Suppressor macrophage treated with lipopolysaccharide for 4 hours (primary cell): ENCODE measurements at places on chromosomes 7 and 10.
A peak's percentile ranks its signal among the peaks of the same experiment; 100 is the strongest.

DNA sequence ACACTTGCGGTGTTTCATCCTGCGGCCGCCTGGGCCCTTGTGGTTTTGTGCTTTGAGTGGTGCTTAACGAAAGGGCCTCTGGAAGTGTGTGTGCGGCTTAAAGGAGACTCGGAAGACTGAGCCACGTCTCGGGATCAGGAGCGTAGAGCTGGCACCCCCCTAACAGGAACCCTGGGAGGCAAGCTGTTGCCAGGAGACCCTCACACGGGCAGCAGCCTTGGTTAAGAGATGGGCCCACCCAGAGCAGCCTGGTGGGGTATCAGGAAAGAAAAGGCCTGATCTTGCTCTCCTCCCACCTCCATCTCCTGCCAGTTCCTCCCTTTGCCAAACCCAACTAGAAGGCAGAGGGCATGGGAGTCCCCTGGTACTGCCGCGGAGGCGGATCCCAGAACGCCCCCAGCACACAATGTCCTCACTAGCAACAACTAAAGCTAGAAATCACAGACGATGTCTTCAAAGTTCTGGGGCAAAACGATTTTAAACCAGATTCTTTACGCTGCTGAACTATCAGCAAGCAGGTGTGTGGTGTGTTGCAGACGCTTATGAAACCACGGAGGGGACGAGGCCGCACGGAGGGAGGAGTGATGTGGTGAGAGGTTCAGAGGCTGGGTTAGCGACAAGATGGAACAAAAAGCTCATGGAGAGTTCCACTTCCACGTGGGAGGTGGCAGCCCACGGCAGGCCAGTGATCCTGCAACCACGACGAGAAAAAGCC lies 67.0 kb upstream of the INPP5A start:
- DNase-seq = no peak

- no peak for DNase-seq
Measured at GRCh38 chr10:63246356-63246755, 113.2 kb downstream of the NRBF2 start.

DNA sequence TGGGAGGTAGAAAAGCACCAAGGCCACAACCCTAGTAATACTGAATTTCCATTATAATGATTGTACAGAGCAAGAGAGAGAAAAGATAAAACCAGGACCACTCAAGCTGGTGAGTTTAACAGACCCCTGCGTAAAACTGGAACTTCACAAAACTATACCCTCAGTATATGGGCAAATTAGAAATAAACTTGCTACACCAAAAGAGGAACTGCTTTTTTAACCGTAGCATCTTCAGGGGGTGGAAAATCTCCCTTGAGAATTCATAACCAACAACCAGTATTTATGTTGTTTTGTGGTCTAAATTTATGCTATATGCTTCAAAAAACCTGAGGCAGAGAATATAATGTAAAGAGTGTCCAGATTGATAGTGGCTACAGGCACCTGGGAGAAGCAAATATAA lies 171.2 kb downstream of the SGMS1 start:
- no peak for DNase-seq

DNA sequence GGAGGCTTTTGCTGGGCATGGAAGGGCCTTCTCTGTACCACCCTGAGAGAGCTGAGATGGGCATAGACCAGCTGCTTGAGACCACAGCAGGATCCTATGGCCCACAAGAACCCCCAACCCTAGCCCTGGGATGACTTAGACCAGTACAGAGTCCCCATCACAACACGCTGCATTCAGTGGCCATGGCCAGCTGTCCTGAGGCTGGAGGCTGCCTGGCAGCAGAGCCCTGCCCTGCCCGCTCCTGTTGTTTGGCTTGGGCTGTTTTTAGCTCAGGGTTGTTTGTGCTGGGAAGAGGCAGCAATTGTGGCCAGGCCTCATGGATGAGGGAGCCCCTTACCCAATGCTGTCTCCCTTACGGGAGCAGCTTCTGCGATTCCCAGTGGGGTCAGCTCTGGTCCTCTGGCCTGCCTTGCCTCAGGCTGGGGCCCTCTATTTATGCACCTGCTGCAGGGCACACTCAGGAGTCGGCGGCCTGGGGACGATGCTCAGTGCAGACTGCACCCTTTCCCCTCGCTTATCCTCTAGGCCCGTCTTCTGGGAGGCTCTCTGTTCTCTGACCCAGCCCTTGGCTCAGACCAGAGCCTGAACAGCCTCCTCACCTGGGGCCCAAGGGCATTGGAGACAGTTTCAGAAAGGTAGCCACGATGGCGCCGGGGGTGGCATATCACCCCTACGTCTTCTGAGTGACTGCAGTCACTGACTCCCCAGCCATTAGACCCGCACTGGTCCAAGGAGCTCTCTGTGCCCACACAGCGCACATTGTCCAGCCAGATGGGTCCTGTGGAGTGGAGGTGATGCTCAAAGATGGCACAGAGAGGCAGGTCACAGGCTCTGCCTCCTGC lies 6.3 kb downstream of the LOXL4 start:
- no peak for DNase-seq

DNA sequence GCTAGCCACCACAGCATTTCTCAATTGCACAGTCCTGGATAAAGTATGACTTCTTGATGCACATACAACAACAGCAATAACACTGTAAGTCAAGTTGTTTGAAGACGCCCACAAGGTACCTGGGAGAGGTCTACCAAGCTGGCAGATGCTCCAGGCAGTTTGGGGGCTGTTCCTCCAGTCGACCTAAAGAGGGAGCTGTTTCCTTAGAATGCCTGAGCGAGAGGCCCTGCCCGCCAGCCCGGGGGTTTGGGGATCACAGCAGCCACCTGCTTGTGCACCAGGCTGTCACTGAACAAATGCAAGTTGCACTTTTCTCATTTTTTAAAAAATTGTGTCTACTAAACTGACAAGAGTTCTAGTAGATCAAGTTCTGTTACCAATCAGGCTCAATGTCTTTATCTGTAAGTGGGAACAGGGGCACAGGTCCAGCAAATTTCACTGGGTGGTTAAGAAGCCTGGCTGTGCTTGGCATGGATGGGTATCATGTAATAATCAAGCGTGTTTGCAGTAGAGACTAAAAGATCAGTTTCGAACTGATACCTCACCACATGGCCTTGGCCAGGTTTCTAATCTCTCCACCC lies 193.8 kb upstream of the ADO start:
- peak; percentile 82 for DNase-seq

GRCh38 chr7:82559193-82559805 lies 115.7 kb upstream of the CACNA2D1 start:
- DNase-seq = no peak

- no peak for DNase-seq
Measured at GRCh38 chr10:24762966-24763623, 39.4 kb upstream of the ARHGAP21 start.

DNA sequence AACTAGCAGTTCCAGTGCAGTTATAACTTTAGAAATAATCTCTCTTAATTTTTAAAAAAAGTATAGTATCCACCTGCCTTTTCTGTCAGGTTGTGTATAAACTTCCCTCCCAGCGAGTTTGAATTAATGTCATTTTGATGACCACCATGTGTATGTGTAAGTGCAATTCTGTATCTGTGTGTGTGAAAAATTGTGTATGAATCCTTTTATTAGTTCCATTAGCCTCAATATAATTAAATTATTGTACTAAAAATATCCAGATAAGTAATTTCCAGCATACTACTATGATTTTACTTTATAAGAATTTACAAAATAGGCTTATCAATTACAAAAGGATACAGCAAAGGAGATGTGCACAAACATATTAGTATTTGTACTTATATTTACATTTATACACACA lies 421.1 kb upstream of the LRGUK start:
- no peak for DNase-seq

- no peak for DNase-seq
Measured at GRCh38 chr10:69856601-69857166, 55.0 kb downstream of the COL13A1 start.

GRCh38 chr10:28425422-28425821 lies 107.5 kb upstream of the WAC start:
- DNase-seq = no peak

DNA sequence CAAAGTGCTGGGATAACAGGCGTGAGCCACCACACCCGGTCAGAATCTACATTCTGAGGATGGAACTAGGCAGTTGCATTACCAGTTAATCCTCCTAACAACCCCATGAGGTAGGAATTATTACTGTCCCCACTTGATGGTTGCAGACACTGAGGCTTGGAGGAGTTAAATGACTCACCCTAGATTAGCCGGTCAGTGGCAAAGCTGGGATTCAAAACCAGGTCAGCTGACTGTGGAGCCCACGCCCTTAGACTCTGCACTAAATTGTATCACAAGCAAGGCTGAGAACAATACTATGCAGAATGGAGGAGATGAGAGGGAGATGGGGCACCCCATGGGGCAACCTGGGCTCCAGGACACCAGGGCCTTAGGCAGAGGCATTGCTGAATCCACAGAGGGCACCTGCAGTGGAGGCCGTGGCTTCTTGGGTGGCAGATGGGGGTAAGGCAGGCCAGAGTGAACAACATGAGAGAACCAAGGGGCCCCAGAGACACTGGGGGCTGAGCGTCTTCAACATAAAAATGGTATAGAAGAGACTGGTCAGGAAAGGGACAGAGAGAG lies 723.4 kb downstream of the PARD3 start:
- no peak for DNase-seq

GRCh38 chr10:103083266-103083976 lies 109.7 kb downstream of the NT5C2 start:
- no peak for DNase-seq

GRCh38 chr10:103578782-103579382 lies 85.4 kb downstream of the NEURL1 start:
- no peak for DNase-seq

GRCh38 chr10:65194555-65194954 lies 1673.4 kb downstream of the REEP3 start:
- no peak for DNase-seq

DNA sequence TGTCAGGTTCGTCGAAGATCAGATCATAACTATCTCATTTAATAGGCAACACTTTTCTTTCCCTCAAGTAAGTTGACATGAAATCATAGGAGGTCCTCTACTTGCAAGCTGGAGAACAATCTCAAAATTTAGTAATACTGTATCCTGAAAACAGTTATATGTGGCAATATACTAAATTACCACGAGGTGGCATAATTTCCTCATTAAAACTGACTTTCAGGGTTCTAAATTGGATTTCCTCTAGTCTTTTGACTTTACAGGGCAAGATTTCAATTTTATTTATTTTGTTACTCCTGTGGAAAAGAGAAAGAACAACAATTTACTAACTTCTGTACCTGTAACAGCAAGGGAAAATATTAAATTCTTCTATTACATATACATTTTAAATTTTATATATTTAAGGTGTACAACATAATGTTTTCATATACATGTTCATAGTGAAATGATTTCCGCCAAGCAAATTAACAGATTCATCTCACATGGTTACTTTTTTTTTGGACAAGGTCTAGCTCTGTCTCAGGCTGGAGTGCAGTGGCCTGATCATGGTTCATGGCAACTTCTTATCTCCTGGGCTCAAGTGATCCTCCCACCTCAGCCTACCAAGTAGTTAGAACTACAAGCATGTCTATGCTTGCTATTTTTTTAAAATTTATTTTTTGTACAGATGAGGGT lies 53.4 kb upstream of the CYP2C18 start:
- DNase-seq = peak; percentile 39

DNA sequence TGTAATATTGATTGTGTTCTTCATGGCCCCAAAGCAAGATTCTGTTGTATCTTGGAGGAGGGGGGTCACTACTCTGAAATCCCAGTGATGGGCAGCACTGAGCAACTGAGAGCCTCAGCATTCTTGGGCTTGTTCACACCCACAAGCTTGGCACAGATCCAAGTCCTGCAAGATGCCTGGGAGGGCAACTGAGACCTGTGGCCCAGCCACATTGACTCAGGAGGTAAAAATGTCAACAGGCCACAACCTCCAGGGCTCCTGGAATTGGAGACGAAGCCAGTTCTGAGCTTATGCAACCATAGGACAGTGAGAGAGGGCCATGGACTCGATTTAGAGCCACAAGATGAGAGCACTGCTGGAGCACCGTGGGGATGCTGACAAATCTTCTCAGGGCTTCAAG lies 3.1 kb upstream of the DOCK1 start:
- DNase-seq = no peak

DNA sequence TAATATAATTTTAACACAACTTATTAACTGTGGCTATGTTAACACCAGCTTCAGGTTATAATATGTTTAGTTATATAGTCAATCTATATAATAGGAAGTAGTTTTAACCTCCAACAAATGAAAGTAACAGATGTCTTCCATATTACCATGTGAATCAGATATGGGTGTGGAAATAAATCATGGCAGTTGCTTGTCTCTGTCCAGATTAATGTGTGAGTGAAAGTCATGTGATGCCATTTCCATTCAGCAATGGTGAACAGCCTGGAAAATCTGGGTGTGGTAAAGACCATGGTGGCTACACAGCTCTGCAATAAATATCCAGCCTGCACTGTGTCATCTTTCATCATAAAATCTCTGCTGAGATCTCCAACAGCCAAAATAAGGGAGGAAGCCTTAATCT lies 27.8 kb downstream of the HEPACAM2 start:
- peak; percentile 16 for DNase-seq

DNA sequence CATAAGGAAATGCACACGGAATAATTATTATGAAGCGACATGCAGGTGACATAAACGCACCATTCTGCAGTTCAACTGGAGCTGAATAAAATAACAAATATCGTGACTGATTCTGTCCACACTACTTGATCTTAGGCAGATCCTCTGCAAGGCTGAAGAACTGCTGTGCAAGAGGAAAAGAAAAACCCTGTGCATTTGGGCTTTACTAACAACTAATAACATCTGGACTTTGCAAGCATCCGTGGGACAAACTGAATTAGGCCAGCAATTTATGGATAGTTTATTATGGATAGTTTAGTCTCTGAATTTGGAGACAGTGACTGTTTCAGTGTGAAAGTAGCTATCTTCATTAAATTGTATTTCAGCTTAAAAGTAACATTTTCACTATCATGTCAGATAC lies 309.4 kb downstream of the SFMBT2 start:
- no peak for DNase-seq

GRCh38 chr10:77024461-77024860 lies 613.1 kb downstream of the KCNMA1 start:
- peak; percentile 24 for DNase-seq

DNA sequence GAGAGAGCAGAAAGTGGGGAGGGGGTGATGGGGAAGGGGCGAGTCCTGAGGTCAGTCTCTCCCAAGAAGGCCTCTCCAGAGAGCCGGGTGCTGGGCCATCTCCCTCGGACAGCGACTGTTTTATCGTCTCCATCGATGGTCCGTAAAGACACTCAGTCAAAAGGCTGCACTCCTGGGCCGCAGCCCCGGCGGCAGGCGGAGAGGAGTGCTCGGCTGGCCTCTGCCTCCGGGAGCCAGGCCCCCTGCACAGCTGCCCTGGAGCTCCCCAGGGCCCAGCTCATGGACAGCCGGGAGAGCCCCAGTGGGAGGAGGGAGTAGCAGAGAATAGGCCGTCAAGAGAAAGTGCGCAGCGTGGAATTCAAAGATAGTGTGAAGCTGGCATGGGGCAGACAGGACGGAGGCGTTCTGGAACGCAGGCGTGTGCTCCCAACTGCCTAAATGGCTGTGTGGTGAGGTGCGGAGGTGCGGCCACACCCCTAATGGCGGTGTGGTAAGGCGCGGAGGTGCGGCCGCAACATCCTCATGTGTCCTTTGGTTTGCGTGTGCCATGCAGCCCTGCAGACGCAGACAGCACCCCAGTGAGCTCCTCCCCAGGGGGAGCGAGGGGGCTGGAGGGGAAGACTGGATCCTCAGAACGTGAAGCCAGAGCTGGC lies 477.5 kb upstream of the FOXK1 start:
- DNase-seq = no peak

- DNase-seq = no peak
Measured at GRCh38 chr7:42805601-42806000, 106.3 kb downstream of the C7orf25 start.
